Fibroblast of pulmonary artery (primary cell): ENCODE measurements at places on chromosomes 5 and 9.

DNA sequence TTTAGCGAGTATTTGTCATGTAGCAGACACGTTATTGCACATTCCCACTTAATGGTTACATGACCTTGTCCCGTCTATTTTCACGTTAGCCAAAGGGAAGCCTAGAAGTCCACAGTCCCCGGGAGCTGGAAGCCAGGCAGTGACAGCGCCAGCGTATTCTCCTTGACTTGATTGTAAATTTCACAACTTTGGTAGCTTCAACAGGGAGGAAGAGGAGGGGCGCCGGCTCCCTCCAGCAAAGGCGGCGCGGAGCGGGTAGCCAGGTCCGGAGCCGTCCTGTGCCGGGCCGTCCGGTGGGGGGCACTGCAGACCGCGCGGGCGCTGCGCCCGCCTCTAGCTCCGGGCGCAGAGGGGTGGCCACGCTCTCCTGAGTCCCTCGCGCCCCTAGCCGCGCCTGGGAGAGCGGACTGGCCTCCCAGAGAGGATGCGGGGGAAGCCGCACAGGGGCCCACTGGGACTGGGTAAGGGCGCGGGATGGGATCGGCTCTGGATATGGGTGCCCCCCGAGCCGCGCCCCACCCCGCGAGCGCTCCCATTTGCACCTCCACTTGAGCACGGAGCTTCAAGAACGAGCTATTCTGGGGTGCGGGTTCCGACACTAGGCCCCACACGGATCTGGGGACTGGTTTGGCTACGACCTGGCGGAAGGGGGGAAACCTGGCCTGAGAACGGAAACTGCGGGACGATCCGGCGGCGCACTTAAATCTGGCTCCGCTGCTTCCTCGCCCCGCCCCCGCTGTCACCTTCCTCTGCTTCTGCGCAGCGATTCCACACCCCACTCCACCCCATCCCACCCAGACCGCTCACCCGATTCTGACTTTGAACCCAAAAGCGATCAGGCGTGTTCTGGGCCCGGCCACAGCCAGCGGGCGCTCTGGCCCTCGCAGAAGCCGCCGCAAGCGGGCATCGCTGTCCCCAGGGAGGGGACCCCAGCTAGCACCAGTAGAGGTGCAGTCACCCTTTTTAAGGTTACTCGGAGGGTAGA, 23.8 kb downstream of the KLF4 start:
- peak; percentile 64 for DNase-seq

- DNase-seq: no peak
Measured at GRCh38 chr9:18346745-18347144, 127.2 kb upstream of the ADAMTSL1 start.

- no peak for DNase-seq
Measured at GRCh38 chr9:118091711-118092500, 387.7 kb downstream of the TLR4 start.

DNA sequence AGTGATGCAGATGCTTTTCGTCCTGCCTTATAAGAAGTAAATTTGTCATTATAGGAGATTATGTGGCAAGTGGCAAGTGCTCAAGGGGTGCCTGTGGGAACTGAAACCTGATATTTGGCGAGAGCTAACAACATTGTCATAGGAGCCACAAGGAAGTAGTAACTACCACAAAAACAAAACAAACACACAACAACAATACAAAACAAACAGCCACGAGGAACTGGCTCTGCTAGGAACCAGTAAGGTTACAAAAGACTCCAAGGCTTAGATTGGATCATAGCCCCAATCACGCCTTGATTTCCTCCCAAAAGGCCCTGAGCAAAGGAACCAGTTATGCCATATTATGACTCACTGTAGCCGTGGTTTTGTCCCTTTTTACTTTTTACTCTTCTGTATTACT, 1045.2 kb downstream of the CDH12 start:
- peak; percentile 28 for DNase-seq

GRCh38 chr5:159040181-159040580, 59.5 kb downstream of the EBF1 start:
- no peak for DNase-seq

- DNase-seq: no peak
Measured at GRCh38 chr9:98605116-98605515, 103.6 kb downstream of the GABBR2 start.

- DNase-seq: peak; percentile 32
Measured at GRCh38 chr9:100150214-100150613, 51.2 kb downstream of the INVS start.

DNA sequence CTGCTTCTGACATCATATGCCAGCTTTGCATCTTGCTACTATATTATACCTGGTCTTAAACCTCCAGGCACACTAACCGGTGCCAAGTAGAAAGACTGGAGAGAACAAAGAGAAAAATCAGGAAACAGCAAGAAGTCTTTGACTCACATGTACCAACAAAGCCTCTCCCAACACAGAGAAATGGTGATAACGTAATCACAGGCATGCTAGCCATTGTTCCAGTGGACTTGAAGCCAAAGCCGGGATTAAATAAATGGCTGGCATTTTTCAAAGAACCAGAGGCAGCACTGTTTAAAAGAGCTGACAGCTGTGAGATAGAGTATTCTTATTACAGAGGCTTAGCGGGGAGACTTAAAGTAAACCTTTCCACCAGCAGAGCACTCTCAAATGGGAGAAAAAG, 148.4 kb upstream of the NFIL3 start:
- DNase-seq: peak; percentile 73

DNA sequence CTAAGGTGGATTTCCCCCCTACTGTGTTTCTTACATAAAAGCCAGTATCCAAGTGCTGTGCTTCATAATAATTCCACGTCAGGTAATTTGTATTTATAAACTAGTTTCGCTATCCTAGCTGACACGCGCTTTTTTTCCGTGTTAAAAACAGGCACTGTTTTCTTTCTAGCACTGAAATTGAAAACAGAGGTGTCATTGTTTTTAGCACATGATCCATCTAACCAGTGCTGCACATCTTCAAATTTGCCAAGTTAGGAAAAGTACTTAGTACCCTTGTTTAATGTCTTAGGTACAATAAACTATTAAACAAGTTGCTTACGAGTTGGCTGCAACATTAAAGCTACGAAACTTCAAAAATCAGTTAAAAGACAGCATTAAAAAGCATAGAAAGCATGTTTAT, 49.9 kb downstream of the JMY start:
- no peak for DNase-seq

DNA sequence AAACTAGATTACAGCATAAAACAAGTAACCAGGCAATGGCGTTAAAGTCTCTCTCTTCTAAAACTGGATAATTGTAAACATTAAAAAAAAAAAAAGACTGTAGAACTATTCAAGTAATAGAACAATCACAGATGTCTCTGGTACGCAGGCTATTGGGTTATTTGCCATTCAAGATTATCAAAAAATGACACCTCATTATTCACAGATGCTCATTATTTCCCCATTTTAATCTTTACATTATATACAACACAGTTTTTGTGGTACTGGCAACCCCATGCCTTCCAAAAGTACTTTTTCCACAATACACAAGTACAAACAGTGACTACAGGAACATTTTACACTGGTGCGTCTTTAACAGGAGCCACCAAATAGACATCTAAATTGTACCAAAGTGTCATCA, 109.4 kb downstream of the ZNF608 start:
- DNase-seq: no peak
